ENCODE measurements at places on chromosomes 13 and 19.

GRCh38 chr19:27676334-27676733 is 1536.6 kb downstream of the UQCRFS1 start:
- no peaks in the 10 kb centered on the region for H3K36me3 ChIP-seq
- no peaks in the 10 kb centered on the region for H3K4me1 ChIP-seq
- DNase-seq, result peak; percentile 8
- no peak overlapping the region for H3K4me3 ChIP-seq
- H3K27me3 ChIP-seq, result no peaks in the 10 kb centered on the region

DNA sequence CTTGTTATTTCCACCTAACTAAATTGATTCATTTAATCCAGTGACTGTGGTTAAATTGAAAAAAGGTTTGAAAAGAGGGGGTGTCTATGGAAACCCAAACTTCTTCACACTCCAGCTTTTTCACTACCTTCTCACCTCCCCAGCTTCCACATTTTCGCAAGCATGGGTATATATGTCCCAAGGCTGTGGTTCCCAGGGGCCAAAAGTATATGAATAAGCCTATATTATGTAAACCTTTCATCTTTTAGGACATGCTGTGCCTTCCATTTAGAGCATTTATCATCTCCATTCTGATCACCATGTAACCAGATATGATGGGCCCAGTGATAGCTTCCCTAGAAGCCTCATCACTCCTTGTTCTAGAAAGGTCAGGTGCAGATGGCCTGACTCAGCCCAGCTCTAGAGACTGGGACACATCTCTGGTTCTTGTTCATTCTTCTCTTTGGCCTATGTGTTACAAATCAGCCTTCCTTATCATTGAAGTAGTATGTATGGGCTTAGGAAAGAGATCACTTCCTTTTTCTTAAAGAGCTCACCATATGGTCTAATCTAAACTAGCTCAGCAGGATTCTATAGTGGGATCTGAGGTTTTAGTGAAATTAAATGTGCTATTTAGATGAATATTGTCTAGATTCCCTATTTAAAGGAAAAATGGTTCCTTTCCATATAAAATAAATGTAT is 19.5 kb upstream of the ARL11 start:
- no peak for DNase-seq
- no peaks in the 10 kb centered on the region for H3K36me3 ChIP-seq
- H3K27ac ChIP-seq, result no peak overlapping the region
- H3K4me3 ChIP-seq, result no peak overlapping the region
- peaks cover 5% of the 10 kb centered on the region for H3K4me1 ChIP-seq
- H3K27me3 ChIP-seq, result no peaks in the 10 kb centered on the region

GRCh38 chr19:2176337-2176994 is 12.7 kb downstream of the DOT1L start:
- H3K36me3 ChIP-seq, result peaks cover 6% of the 10 kb centered on the region
- no peak for DNase-seq
- no peak overlapping the region for H3K27ac ChIP-seq
- no peak overlapping the region for H3K4me3 ChIP-seq
- peaks cover 31% of the 10 kb centered on the region for H3K4me1 ChIP-seq

DNA sequence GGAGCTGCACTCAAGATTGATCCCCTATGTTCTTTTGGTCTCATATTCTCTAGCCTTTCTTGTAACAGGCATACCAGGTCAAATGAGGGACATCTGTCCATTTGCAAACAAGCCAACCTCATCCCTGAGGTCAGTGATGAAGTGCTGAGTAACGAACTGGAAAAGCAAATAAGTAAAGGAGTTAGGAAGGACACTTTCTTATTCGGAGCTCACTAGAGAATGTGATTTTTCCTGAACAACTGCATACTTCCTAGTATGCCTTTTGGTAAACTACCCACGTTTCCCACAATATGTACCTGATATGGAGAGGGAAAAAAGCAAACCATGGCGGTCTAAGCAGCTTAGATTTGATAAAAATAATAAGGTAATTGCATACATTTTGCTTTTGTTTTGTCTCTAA is 91.0 kb upstream of the MYCBP2 start:
- DNase-seq, result no peak
- no peaks in the 10 kb centered on the region for H3K4me1 ChIP-seq
- no peaks in the 10 kb centered on the region for H3K36me3 ChIP-seq
- no peak overlapping the region for H3K27ac ChIP-seq

GRCh38 chr19:16901491-16902175 is 12.8 kb downstream of the F2RL3 start:
- peaks cover 7% of the 10 kb centered on the region for H3K36me3 ChIP-seq
- no peak overlapping the region for H3K27ac ChIP-seq
- H3K4me1 ChIP-seq, result peaks cover 15% of the 10 kb centered on the region
- no peak overlapping the region for H3K4me3 ChIP-seq

- H3K4me3 ChIP-seq, result no peak overlapping the region
- no peaks in the 10 kb centered on the region for H3K4me1 ChIP-seq
- DNase-seq, result no peak
- peaks cover 2% of the 10 kb centered on the region for H3K36me3 ChIP-seq
- H3K27ac ChIP-seq, result no peak overlapping the region
- peaks cover 13% of the 10 kb centered on the region for H3K27me3 ChIP-seq
Observed at GRCh38 chr19:46546194-46546896, 50.7 kb upstream of the PNMA8B start.

- no peak for DNase-seq
- H3K36me3 ChIP-seq, result peaks cover 2% of the 10 kb centered on the region
- H3K27me3 ChIP-seq, result no peaks in the 10 kb centered on the region
Observed at GRCh38 chr13:55359067-55359466, 1781.7 kb upstream of the PRR20A start.

DNA sequence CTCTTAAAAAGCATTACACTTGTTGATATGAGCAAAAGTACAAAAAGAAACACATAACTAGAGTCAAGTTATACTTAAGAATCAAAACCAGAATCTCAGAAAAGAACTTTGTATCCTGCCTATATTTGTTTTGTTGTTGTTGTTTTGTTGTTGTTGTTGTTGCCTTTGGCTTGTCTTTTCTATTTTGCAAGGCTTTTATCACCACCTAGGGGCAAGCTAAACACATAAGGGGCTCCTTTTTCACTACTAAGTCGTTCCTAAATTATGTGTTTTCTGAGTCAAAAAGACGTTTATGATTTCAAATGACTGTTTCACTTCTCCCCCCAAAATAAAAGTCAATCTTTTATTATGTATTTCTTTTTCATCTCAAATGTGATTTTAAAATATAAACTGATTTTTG is 250.2 kb downstream of the RBM26 start:
- H3K4me1 ChIP-seq, result no peaks in the 10 kb centered on the region
- H3K27me3 ChIP-seq, result peaks cover 70% of the 10 kb centered on the region
- DNase-seq, result no peak
- no peak overlapping the region for H3K27ac ChIP-seq

DNA sequence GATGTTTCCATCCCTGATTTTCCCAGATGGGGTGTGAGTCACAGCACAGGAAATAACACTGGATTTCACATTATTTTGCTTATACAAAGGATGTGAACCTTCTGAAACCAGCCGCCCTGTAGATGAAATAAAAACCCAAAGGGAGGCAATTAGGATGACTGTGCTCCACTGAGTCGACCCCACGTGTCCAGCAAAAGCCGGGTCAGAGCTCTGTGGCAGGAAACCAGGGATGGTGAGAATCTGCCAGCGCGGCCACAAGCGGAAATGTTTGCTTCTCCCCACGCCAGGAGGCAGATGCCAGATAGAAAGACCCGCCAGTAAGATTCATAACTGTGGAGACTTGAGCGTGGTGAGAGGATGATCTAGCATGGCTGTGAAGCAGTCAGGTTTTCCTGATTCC is 764.4 kb downstream of the LIG4 start:
- H3K27ac ChIP-seq, result no peak overlapping the region
- no peaks in the 10 kb centered on the region for H3K4me1 ChIP-seq
- H3K4me3 ChIP-seq, result no peak overlapping the region
- no peak for DNase-seq

DNA sequence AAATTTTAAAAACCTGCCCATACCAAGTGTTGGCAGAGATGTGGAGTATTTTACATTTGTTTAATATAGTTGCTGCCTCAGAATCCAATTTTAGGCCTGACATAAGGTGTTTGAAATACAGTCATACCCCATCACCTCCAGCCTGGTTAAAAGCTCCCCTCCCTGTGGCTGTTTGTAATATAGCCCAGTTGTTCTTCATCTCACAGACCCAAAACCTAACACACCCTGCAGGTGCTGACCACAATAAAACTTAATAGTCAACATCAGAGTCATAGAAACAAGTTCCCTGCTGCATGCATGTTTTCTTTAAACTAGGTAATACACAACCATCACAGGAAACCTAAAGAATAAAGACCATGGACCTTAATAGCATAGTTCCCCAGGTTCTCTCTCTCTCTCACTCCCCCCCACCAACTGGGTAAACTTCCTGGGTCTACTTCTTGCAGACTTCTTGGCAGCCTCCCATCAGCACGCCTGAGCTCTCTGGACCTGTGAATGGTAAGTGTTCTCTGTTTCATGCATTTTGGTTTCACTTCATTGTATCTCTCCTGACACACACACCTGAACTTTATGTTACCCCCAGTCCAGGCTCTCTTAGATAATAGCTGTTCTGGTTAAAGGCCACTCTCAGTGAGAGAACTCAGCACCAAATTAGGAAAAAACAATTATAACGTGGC is 1369.9 kb downstream of the EFNB2 start:
- no peak overlapping the region for H3K27ac ChIP-seq
- no peaks in the 10 kb centered on the region for H3K27me3 ChIP-seq
- H3K4me3 ChIP-seq, result no peak overlapping the region
- no peak for DNase-seq
- H3K4me1 ChIP-seq, result no peaks in the 10 kb centered on the region
- no peaks in the 10 kb centered on the region for H3K36me3 ChIP-seq

GRCh38 chr13:111533900-111534683 is 213.7 kb downstream of the TEX29 start:
- H3K36me3 ChIP-seq, result no peaks in the 10 kb centered on the region
- peaks cover 80% of the 10 kb centered on the region for H3K27me3 ChIP-seq
- H3K4me3 ChIP-seq, result no peak overlapping the region
- no peaks in the 10 kb centered on the region for H3K4me1 ChIP-seq

DNA sequence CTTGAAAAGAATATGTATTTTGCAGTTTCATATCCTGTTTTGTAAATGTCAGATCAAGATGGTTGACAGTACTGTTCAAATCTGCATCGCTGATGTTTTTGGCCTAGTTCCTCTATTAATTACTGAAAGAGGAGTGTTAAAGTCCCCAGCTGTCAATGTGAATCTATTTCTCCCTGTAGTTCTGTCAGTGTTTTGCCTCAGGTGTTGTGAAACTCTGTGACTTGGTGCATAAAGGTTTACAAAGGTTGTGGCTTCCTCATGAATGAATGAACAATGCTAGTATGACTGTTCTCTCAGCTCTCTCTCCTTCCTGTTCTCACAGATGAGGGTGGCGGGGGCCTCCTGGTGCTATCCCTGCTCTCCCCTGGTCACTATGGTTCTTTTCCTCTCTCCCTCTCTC is 142.4 kb downstream of the MYCBP2 start:
- no peak overlapping the region for H3K4me3 ChIP-seq
- DNase-seq, result no peak
- H3K4me1 ChIP-seq, result peaks cover 11% of the 10 kb centered on the region
- no peaks in the 10 kb centered on the region for H3K27me3 ChIP-seq

- H3K27me3 ChIP-seq, result no peaks in the 10 kb centered on the region
- H3K36me3 ChIP-seq, result peaks cover 3% of the 10 kb centered on the region
- no peak overlapping the region for H3K27ac ChIP-seq
- no peaks in the 10 kb centered on the region for H3K4me1 ChIP-seq
Observed at GRCh38 chr13:41563984-41564365, 106.6 kb downstream of the RGCC start.

GRCh38 chr19:51326216-51327065 is 15.0 kb downstream of the IGLON5 start:
- no peak for DNase-seq
- peaks cover 83% of the 10 kb centered on the region for H3K27me3 ChIP-seq
- H3K4me3 ChIP-seq, result no peak overlapping the region
- H3K4me1 ChIP-seq, result no peaks in the 10 kb centered on the region
- H3K36me3 ChIP-seq, result peaks cover 2% of the 10 kb centered on the region
- H3K27ac ChIP-seq, result no peak overlapping the region

DNA sequence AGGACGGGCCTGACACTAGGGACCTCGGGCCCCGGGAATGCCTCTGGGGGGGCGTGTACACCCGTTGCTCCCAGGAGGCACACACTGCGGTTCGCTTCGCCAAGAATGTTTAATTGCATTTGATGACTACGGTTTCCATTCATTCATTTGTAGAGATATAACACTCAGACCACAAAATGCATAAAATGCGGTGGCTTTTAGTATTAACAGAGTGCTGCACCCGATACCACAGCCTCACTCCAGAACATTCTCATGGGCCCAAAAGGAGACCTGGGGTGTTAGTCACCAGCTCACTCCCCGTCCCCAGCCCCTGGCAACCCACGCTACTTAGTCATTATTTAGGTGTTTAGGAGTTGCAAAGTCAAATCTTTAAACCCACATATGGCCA is 21.8 kb downstream of the HCN2 start:
- peaks cover 17% of the 10 kb centered on the region for H3K4me1 ChIP-seq
- peak overlapping the region; percentile 81 for H3K4me3 ChIP-seq
- peaks cover 10% of the 10 kb centered on the region for H3K36me3 ChIP-seq
- no peaks in the 10 kb centered on the region for H3K27me3 ChIP-seq
- no peak for DNase-seq

DNA sequence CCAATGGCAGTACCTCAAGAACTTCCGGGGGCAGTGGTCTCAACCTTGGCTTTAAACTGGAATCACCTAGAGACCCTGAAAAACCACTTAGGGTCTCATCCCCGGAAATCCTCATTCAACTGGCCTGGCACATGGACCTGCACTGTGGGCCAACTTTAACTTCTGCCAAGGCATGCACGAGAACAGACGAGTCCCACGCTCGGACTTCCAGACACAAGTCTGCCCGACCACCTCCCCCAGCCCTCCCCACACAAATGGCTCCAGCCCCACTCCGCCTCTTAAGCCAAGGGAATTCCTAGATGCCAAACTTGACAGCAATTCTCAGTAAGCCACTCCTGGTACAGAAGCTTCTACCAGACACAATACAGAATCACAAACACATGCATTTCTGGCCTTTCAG is 114.0 kb downstream of the STK24 start:
- H3K27ac ChIP-seq, result peak overlapping the region; percentile 77
- no peak for DNase-seq
- peaks cover 51% of the 10 kb centered on the region for H3K36me3 ChIP-seq
- peaks cover 24% of the 10 kb centered on the region for H3K4me1 ChIP-seq

- H3K4me1 ChIP-seq, result no peaks in the 10 kb centered on the region
- DNase-seq, result no peak
- H3K36me3 ChIP-seq, result no peaks in the 10 kb centered on the region
- no peaks in the 10 kb centered on the region for H3K27me3 ChIP-seq
- H3K27ac ChIP-seq, result no peak within 1 kb of the TSS
Observed at GRCh38 chr13:53028637-53029203, at the start of gene OLFM4. Gene OLFM4 (plus strand): TSS chr13:53028813. CDS start chr13:53028837, 24 bp downstream.

DNA sequence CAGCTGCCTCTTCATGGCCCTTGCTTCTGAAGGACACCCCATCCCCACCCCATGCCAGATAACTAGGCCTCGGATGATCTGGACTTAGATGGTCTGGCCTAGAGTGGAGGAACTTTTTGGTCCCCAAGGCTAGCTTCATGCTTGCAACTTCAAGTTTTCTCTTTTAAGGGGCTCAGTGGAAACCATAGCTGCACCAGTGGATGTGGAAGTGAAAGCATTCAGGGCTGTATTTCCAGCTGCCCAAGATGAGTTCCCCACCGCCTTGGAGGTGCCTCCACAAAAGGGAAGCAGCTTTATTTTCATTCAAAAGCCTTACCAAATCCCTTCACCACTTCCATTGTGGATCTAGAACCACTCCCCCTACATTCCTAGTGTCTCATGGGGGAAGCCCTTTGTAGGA is 17.6 kb upstream of the GSX1 start:
- H3K27me3 ChIP-seq, result peaks cover 82% of the 10 kb centered on the region
- H3K36me3 ChIP-seq, result no peaks in the 10 kb centered on the region
- no peak overlapping the region for H3K27ac ChIP-seq
- no peak overlapping the region for H3K4me3 ChIP-seq
- DNase-seq, result no peak
- H3K4me1 ChIP-seq, result no peaks in the 10 kb centered on the region
